ENCODE measurements at places on chromosomes 6 and 20. TPM values are rescaled to one million over a fixed set of nuclear protein-coding genes. Genes with fewer than 3 reads are reported as not detected.

- peak; percentile 63 for DNase-seq
Observed at GRCh38 chr20:21125072-21125848, 622 bp upstream of the KIZ start.

GRCh38 chr6:106223300-106223930 lies 102.1 kb downstream of the ATG5 start:
- no peak for DNase-seq

- DNase-seq, result no peak
Observed at GRCh38 chr6:3516092-3516491, 59.2 kb upstream of the SLC22A23 start.

DNA sequence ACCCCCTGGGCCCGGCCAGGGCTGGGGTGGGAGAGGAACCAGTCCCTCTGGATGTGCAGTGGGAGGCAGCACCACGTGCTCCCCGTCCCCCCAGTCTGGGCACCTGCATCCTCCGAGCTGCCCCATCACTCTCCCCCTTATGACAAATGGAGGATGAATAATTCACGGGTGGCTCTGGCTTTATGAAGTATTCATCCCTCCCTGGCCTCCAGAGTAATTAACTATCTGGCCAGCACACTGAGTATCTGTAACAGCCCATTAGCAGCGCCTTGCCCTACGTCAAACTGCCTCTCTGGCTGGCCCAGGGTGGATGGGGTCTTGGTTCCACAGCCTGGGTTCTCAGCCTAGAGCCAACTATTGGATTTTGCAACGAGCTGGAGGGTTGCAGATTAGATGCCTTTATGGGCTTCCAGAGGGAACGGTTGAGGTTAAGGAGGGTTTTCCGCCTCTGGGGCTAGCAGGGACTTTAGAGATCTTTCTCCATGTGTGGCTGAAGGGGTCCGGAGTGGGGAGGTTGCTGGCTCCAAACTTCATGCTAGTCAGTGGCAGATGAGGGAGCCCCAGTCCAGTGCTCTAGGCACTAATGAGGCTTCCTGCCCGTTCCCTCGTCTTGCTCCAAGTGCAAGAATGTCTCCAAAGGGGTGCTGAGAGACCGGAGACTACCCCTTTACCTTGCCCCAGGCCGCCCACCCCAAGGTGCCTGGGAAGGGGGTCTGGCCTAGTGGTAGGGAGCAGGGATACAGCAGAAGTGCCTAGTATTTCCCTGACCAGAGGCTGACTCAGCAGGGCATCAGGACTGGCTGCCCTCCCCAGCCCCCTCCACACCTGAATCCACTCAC lies 53.5 kb upstream of the MLN start:
- no peak for DNase-seq

- no peak for DNase-seq
Observed at GRCh38 chr20:15848126-15848525, 725.1 kb downstream of the KIF16B start.

DNA sequence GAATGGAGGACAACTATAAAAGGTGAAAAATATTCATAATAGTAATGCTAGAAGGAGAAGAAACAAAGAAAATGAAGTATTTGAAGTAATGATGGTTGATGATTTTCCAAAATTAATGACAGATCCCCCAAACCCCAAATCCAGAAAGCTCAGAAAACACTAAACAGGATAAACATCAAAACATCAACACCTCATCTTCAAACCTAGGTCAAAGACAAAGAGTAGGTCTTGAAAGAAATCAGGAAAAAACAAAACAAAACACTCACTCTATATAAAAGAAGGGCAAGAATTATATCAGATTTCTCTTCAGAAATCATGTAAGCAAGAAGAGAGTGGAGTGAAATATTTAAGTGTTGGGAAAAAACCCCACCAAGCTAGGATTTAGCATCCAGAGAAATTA lies 38.7 kb downstream of the RANBP9 start:
- DNase-seq, result no peak

DNA sequence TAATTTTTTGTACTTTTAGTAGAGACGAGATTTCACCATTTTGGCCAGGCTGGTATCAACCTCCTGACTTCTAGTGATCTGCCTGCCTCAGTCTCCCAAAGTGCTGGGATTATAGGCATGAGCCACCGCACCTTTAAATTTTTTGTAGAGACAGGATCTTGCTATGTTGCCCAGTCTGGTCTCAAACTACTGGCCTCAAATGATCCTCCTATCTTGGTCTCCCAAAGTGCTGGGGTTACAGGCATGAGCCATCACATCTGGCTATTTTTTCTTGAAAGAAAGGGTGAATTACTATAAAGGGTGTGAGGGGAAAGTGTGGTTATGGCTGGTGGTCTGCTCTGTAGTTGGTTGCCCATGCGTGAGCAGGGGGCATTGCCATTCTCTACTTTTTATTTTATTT lies 1.6 kb downstream of the LY6G6F start:
- DNase-seq, result no peak

DNA sequence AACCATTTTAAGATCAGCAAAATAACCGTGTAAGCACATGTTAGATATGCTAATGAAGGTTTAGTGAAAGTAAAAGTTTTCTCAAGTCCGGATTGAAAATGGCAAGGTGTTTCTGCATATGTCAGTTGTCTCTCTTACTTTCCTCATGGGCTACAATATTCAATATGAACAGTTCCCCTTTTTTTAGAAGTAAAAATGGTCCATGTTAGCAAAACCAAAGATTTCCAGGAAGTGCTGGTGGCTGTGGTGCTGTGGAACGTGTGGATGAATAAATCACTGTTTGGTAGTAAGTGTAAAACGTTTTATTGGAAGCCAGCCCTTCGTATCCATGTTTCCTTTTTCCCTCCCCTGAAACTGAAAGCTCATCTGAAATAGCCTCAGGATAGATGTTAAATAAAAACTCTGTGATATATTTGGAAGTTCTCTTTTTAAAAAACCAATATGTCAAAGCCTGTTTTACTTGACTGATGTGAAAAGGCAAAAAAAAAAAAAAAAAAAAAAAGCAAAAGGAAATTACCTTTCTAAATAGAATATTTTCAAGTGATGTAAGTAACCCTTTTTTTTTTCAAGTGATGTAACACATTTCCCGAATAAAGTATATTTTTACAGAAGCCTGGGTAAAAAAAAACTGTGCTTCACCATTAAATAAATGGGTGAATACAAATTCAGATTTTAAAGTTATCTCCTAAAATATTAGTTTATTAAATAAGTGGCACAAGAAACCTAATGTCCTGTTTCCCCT lies 41.9 kb downstream of the PLEKHG1 start:
- DNase-seq, result peak; percentile 49

DNA sequence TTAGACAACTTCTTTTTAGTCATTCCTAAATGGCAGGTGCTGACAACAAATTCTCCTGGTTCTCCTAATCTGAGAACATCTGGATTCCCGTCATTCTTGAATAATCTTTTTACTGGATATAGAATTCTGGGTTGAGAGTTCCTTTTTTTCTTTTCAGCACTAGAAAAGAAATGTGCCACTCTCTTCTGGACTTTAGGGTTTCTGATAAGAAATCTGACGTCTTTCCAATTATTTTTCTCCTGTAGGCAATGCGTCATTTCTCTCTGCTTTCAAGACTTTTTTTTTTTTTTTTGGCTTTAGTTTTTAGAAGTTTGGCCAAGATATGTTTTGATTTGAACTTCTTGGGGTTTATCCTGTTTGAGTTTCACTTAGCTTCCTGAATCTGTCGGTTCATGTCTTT lies 66.1 kb upstream of the RNF24 start:
- DNase-seq, result no peak

- no peak for DNase-seq
Observed at GRCh38 chr6:35723587-35723986, 13.2 kb upstream of the ARMC12 start.

DNA sequence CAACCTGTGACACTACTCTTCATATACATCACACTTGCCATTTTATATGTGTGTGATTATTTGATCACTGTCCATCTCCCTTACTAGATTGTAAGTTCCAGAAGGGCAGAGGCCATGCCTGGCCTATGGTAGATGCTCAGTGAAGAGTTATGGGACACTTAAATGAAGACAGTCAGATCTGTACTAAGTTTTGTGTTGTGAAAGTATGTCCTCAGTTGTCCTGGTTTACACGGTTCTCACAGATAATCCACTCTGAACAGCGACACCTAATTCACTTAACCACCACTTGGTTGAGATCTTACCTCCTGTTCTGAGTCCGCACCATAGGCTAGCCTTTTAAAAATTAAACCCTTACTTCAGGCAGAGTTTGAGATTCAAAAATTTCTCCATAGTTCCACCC lies 434.1 kb upstream of the SOX4 start:
- no peak for DNase-seq

ZKSCAN4 gene
- 6.1 TPM for total RNA-seq

SPATS1 gene
- total RNA-seq, result not detected

EBF4 gene
- 3.6 TPM for total RNA-seq

CST5 gene
- total RNA-seq, result not detected

BANF2 gene
- not detected for total RNA-seq

EDN1 gene
- 8.4 TPM for total RNA-seq

RSPH4A gene
- 0.19 TPM for total RNA-seq

ZBP1 gene
- total RNA-seq, result 1.8 TPM

SLC17A2 gene
- not detected for total RNA-seq

All from mucosa of descending colon (tissue), 3 donors.